NCI-H1694 (cell line): ENCODE measurements at places on chromosomes 13 and 19.

DNA sequence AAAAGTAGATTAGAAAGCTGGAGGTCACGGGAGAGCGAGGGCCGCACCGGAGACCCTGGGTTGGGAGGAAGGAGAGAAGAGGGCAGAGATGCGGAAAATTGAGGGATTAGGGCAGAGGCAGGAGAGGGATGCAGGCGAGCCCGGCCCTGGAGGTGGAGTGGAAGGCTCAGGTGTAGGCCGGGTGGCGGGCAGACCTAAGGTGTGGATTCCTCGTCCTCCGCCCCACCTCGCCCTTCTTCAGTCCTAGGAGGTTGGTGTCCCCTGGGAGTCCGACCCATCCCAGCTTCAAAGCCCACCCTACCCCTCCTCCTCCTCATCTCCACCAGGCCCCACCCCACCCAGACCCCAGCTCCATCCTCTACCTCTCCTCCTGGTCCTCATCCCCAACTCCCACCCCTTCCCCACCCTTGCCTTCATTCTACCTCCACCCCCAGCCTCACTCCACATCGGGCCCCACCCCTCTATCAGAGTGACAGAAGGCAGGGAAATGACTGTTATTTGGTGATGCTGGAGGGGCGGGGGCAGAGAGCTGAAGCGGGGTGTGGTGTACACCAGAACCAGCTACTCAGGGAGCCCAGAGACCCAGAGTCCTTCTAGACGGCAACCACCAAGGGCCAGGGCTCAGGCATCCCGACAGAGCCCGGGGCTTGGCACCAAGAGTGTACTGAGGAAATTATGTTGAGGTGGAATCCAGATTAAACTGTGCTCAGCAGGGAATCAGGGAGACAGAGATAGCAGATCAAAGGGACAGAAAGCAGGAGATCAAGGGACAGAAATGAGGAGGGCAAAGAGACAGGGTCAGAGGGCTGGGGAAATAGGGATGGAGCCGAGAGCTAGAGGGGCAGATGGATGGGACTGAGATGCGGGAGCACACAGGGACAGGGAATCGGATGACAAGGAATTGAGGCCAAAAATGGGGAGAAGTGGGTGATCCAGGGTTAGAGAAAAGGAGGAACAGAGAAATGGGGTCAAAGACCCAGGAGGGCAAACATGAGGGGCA lies 6.4 kb downstream of the ERFL start:
- no peak for DNase-seq

GRCh38 chr13:110286833-110287819 lies 19.8 kb downstream of the COL4A1 start:
- DNase-seq, result no peak

DNA sequence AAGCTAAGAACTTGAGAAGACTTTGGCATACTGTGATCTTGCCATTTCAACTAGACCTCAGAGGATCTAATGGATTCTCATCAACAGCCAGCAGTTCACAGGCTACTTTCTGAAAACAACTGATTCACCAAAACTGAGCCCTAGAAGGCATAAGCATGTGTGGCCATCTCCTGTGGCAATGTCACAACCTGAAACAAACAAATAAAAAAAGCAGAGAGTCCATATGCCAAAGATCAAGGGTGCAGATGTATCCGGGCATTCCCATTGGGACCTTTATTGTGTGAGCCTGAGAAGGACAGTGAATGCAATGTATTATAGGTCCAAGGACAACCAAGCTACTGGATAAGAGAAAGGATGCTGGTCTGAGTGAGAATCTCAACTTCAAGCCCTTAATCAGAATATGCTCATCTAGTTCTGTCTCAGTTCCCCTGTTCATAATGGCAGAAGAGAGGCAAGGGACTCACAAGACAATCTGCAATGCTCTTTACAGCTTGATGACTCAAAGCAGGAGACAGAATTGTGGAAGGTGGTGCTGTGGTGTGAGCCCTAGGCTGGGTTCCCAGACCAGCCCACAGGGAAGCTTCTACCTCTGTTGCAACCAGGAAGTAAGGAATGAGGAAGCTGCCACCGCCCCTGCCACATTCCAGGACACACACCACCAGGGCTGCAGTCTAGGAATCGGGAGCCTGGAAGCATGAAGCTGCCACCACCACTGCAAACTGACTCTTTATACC lies 133.7 kb downstream of the RAP2A start:
- no peak for DNase-seq

- DNase-seq, result no peak
Observed at GRCh38 chr19:51439021-51439465, 19.2 kb downstream of the SIGLEC8 start.

DNA sequence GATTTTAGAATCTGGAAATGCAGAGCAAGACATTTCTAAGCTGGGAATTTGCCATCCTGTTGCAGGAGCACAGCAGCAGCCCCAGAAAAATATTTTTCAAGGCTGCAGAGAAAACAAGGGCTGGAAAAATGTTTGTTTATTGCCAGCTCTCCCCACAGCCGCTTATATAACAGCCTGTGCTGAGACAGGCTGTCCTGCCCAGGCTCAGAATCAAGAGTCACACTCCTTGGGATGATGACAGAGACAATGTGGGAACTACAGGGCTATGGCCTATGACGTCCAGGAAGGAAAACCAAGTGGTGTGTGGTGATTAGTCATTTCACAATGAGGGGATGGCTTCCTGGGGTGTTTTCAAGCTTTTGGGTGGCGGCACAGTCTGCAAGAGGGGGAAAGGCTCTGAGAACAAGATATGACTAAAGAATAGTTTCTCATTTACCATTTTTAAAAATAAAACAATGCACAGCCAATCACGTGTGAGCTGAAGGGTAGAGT lies 136.3 kb upstream of the SERP2 start:
- DNase-seq, result no peak
